Fibroblast of pulmonary artery (primary cell): ENCODE measurements at places on chromosomes 2 and 18.
A peak's percentile ranks its signal among the peaks of the same experiment; 100 is the strongest.

- peak; percentile 13 for DNase-seq
Observed at GRCh38 chr2:65545837-65546805, 113.7 kb upstream of the SPRED2 start.

DNA sequence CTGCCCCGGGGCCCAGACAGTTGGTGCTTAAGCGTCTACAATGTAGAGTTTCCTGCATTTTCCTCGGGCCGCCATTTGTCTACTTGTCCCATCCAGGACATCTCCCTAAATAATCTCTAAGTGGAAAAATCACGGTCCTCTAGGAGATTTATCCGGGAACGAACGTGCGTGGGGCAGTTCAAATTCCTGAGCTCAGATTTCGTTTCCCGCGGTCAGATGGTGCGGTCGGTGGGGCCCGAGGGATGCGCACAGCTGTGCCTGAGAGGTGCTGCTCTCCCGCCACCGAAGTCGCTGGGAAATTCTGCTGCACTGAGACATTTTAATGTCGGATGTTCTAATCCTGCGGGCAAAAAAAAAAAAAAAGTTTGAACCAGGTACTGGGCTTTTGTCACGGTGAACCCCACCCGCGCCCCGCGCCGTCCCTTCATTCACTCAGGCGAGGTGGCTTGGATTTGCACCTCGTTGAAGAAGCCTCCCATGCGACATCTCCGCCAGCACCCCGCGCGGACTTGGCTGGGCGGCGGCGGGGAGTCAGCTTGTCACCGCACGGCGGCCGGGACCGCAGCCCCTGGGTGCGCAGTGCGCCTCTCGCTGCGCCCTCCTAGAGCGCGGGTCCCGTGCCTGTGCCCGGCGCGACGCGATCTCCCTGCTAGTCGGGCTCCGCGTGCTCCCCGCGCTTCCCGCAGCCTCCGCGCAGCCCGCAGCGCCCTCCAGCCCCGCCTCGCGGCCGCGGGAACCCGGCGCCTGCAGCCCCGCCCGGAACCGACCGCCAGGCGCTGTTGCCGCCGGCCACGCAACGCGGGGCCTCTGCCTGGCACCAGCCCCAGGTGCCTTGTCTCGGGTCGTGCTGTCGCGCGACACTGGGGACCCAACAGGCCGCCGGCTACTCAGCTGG, 191.9 kb upstream of the TCF4 start:
- DNase-seq: peak; percentile 54

DNA sequence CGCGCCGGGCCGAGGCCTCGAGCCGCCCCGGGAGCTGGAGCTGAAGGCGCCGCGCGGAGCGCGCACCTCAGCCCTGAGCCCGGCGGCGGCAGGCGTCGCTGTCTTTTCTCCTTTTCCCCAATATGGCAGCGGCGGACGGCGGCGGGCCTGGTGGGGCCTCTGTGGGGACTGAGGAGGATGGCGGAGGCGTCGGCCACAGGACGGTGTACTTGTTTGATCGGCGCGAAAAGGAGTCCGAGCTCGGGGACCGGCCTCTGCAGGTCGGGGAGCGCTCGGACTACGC, 369 bp downstream of the SMCHD1 start:
- DNase-seq: no peak

DNA sequence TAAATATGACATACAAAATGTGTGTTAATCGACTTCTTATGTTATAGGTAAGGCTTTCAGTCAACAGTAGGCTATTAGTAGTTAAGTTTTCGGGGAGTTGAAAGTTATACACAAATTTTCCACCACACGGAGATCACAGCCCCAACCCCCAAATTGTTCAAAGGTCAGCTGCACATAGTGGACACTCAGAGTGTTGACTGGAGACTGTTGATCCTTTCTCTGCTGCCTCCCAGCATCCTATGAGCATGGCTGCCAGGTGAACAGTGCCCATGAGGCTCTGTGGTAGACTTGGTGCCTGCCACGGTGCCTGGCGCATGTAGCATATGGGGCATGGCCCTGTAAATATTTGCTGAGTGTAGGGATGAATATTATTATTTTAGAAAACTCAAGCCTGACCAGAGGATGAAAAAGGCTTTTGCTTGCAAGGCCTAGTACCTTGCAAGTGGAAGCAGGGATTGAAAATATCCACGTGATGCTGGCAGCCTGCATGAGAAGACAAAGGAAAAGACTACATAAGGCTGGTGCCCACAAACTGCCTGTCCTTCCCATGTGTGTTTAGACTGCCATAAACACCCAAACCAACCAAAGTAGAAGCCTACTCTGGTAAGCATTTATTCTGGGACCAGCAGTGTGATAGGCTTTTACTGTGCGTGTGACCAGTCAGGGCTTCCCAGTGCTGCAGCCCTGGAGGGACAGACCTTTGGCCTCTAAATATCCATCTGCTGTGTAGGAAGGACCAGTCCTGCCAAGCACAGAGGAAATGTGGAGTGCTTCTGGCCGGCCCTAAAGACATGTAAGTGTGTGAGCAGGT, 226.1 kb downstream of the LDLRAD4 start:
- DNase-seq: no peak

- DNase-seq: peak; percentile 77
Observed at GRCh38 chr2:19358242-19359020, at the start of gene OSR1. TSS of gene OSR1 (minus strand) at chr2:19358623. CDS start at chr2:19353805, 4,818 bp downstream.

- no peak for DNase-seq
Observed at GRCh38 chr2:239398521-239398921, 2.3 kb downstream of the HDAC4 start.

- no peak for DNase-seq
Observed at GRCh38 chr2:34291076-34291475, 692.0 kb upstream of the FAM98A start.
